T-cell (primary cell): ENCODE measurements at places on chromosomes 1 and 21.

DNA sequence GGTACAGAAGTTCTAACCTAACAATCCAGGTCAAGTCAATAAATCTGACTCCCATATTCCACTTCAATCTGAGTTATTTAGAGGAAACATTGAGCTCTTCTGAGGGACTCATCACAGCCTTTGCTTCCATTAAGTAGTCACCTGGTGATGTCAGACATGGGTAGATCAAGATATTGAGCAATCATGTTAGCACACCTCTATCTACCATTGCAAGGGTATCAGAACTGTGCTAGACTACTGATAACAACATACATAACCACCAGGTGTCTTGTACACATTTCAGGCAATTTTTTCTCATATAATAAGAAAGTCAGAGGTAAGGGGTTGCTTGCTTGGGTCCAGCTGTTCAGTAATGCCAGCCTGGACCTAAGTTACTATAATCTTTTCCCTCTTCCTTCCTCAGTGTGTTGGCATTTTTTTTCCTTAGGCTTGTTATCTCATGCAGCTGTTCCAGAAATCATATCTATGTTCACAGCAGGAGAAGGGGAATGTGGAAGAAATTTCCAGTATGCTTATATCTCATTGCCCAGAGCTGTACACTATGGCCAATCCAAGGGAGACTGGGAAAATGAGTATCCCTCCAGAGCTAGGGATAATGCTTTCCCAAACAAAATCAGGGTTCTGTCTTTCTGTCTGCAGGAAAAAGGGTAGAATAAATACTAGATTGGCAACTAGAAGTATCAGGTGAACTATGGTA, 52.3 kb downstream of the GRIK1 start:
- no peak for DNase-seq

DNA sequence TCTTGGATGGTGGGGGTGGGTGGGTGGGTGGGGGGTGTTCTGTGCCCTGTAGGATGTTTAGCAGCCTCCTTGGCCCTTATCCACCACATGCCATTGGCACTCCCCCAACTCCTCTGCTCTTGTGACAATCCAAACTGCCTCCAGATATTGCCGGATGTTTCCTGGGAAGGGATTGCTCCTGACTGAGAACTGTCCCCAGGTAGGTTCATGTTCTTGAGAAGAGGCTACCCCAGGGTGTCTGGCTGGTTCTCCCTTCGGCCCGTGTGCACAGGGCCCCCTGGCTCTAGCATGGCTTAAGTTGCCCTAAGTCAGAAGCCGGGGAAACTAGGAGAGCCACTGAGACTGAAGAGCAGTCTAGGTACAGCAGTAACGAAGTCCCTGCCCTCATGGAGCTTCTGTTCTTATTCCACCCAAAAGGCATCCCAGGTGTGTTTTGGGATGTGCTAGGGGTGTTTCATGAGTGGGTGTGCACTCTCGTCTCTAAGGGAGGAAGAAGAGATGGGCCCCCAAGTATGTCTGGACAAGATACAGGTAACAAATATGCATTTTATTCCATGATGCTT, 19.8 kb upstream of the THRAP3 start:
- DNase-seq, result no peak

DNA sequence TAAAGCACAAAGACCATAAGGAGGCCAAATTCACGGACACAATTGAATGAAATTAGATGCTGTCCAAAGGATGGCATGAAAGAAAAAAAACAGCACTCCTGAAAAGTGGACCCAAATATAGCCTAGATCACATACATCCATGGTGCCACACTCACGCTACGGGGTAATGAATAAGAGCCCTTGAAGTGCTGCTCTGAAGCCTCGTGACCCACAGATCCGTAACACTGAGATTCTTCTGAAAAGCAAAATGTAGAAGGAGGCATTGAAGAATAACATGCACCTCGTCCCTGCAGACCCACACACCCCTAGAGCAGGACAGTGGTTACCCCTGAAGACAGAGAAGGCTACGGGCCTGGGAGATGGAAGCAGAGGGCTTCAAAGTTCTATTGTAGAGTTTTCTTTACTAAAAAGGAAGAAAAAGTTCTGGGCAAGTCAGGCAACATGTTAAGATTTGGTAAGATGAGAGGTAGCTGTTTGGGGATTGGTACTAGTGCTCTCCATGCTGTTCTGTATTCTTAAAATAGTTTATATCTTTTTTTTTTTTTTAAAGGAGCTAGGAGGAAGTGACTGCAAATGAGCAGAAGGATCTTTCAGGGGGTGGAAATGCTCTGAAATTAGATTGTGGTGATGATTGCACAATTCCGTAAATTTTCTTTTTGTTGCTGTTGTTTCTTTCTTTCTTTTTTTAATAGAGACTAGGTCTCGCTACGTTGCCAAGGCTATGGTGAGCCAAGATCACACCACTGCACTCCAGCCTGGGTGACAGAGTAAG, 4.1 kb upstream of the ITGB2 start:
- no peak for DNase-seq

DNA sequence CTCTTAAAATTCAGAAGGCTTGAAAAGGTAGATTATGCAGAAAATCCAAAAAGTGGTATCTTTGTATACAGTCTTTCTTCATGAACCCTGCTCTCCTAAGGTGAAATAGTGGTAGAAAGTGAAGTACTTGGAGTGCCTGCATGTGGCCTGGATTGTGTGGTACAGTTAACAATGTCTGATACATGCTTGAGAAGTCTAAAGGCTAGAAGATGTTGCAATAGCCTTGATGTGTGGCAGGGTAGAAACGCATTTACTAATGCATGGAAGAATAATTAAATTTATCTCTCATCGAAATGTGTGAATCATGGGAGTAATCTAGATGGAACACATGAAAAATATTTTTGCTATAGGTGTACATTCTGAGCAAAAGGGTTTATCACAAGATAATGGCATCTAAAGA, 1632.3 kb upstream of the B3GALT2 start:
- DNase-seq, result no peak

DNA sequence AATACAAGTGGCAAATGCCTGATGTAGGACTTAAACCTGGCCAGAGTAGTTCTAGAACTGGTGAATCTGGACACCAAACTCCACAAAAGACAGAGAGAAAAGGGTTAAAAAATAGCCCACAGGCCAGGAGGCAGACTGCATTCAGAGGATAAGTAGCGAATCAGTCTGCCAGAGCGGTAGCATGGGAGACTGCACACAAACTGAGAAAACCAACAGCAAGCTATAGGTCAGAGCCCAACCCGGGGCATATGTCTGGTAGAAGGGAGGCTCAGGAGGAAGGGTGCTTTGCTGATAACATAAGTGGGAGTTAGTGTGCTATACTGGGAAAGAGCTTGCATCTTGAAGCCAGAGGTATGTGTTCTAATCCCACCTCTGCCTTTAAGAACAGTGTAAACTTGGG, 4.0 kb downstream of the LRRC53 start:
- no peak for DNase-seq

- no peak for DNase-seq
Observed at GRCh38 chr1:228985661-228986060, 250.4 kb downstream of the RHOU start.
